NCI-H69 (cell line): ENCODE measurements at places on chromosomes 16 and 17.

GRCh38 chr17:38906460-38907228, 18.8 kb upstream of the LASP1NB start:
- no peak for DNase-seq

DNA sequence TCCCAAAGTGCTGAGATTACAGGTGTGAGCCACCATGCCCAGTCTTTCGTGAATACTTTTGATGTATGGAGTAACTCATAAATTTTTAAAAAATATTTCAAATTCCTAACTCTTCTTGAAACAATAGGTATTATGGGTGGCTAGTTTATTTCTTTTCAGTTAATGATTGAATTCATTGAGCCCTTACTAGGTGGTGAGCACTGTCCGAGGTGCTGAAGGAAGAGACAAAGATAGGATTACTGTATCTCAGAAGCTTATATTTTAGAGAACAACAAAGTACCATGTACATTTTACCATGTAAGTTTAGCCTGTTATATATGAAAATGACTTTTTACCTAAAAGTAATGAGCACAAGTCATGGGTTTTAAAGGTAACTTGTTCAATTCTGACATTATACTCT, 418.3 kb downstream of the NPIPA7 start:
- DNase-seq: no peak

- DNase-seq: no peak
Measured at GRCh38 chr16:12020009-12020408, 43.5 kb downstream of the SNX29 start.

GRCh38 chr17:27566671-27567562, 64.1 kb upstream of the LGALS9 start:
- DNase-seq: no peak

GRCh38 chr16:53112015-53112414, 57.2 kb downstream of the CHD9 start:
- DNase-seq: no peak

GRCh38 chr16:22252317-22252716, 44.9 kb upstream of the POLR3E start:
- no peak for DNase-seq

- no peak for DNase-seq
Measured at GRCh38 chr16:50956637-50957036, 194.4 kb downstream of the SALL1 start.

DNA sequence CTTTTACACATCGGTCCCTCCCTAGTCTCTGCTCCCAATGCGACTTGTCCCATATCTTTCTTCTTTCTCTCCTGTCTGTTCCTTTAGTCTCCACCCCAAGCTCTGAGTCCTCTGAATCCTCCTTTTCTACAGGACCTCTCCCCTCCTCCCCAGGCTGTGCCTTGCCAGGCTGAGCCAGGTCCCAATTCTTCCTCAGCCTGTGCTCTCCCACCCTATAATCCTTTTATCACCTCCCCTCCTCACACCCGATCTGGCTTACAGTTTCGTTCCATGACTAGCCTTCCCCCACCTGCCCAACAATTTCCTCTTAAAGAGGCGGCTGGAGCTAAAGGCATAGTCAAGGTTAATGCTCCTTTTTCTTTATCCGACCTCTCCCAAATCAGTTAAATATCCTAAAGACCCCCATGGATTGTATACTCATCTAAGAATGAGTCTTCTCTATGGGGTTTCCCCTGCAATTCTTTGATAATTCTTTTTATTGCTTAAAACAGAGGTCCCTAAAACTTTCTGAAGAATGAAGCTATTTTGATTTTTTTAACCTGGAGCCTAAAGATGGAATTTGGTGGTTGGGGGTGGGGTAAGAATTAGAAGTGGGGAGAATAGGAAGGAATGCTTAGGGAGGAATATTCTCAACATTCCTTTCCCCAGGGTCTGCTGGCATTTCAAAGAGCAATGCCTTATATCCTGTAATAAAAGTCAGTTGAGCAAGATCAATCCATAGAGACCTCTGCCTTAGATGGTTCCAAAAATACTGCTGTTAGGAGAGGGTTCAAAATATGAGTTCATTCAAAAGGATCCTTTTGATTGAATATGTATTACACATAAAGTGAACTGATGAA, 102.8 kb downstream of the MYO1D start:
- no peak for DNase-seq

GRCh38 chr16:87542531-87543102, 49.8 kb upstream of the ZCCHC14 start:
- DNase-seq: peak; percentile 13

DNA sequence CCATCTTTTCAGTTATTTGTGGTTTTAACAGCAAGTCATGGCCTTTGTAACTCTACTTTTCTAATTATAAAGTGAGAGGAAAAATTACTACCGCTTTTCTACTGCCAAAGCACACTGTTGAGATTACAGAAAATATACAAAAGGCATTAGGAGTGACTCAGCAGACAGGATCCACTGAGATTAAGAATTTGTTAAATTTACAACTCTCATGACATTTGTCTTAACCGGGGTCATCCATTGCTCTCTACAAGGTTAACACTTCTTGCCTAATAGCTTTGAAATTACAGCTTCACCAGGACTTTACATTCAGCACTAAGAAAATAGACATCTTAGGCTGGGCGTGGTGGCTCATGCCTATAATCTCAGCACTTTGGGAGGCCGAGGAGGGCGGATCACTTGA, 93.4 kb downstream of the SSH2 start:
- no peak for DNase-seq

DNA sequence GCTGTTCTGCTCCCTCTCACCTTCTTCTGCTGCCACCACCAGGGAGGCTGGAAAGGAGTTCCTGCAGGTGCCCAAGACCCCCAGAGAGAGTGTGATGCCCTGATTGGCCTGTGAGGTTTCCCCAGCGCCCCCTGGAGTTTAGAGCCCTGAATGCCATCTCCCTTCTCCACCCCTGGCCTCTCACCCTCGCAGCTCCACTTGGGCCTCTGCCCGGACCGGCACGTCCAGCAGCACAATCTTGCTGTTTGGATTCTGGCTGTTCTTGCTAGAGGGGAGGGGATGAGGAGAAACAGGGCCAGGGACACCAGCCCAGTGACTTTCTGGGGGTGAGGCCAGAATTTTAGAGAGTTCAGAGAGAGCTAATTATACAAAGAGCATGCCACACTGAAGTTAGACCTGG, 12.5 kb upstream of the FAM171A2 start:
- DNase-seq: peak; percentile 25
